ENCODE measurements at places on chromosomes 6 and 20. TPM values are rescaled to one million over a fixed set of nuclear protein-coding genes. Genes with fewer than 3 reads are reported as not detected.

ASXL1 gene
- total RNA-seq, result 54.3 TPM

RHAG gene
- total RNA-seq, result 5.8 TPM

CST5 gene
- not detected for total RNA-seq

NCOA6 gene
- 14.5 TPM for total RNA-seq

PRSS16 gene
- 0.99 TPM for total RNA-seq

SCGN gene
- total RNA-seq, result 0.89 TPM

PRR18 gene
- total RNA-seq, result 0.20 TPM

SDCBP2 gene
- total RNA-seq, result 9.4 TPM

ZBTB24 gene
- 7.4 TPM for total RNA-seq
